ENCODE measurements at places on chromosomes 2 and 18.

GRCh38 chr2:62511636-62512035 lies 5.6 kb upstream of the TMEM17 start:
- no peaks in the 10 kb centered on the region for H3K27me3 ChIP-seq
- H3K4me3 ChIP-seq = no peak overlapping the region
- no peak overlapping the region for H3K27ac ChIP-seq
- H3K36me3 ChIP-seq = no peaks in the 10 kb centered on the region

DNA sequence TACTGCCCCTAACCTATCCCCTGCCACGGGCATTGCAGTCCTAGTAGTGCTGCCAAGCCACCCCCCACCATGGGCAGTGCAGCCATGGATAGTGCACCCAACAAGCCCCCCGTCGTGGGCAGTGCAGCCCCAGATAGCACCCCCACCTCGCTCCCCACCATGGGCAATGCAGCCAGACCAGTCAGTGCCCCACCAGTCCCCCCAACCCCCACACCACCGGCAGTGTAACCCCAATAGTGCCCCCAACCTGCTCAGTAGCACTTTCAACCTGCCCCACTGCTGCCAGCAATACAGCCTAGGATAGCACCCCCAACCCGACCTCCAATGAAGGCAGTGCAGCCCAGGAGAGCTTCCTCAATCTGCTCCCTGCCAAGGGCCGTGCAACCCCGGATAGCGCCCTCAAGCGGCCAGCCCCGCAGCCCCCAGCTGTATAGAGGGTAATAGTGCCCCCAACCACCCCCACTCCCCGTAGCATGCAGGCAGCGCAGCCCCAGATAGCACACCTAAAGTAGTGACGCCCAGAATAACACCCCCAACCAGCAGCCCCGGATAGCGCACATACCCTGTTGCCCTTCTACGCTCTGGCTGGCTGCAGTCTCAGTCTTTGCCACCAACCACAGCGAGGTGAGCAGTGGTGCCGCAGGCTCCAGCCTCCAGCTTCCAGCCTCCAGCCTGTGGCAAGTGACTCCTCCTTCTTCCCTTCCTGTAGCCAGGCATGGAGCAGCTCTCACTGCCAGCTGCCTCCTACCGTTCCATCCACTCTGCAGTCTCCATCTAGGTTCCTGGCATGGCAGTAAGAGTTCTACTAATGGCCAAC lies 45.4 kb upstream of the ANKRD62 start:
- H3K4me1 ChIP-seq = peaks cover 9% of the 10 kb centered on the region
- peaks cover 16% of the 10 kb centered on the region for H3K27me3 ChIP-seq

GRCh38 chr2:153641046-153641445 lies 162.5 kb upstream of the RPRM start:
- H3K36me3 ChIP-seq = no peaks in the 10 kb centered on the region
- H3K4me1 ChIP-seq = no peaks in the 10 kb centered on the region
- no peak for DNase-seq
- no peaks in the 10 kb centered on the region for H3K27me3 ChIP-seq

GRCh38 chr18:52903857-52904256 lies 563.9 kb downstream of the DCC start:
- DNase-seq = no peak
- no peaks in the 10 kb centered on the region for H3K4me1 ChIP-seq
- no peaks in the 10 kb centered on the region for H3K36me3 ChIP-seq
- no peak overlapping the region for H3K27ac ChIP-seq
- H3K27me3 ChIP-seq = no peaks in the 10 kb centered on the region

- no peak overlapping the region for H3K4me3 ChIP-seq
- peaks cover 53% of the 10 kb centered on the region for H3K36me3 ChIP-seq
- no peak overlapping the region for H3K27ac ChIP-seq
- H3K4me1 ChIP-seq = peaks cover 15% of the 10 kb centered on the region
Measured at GRCh38 chr2:31260870-31261269, 26.9 kb downstream of the EHD3 start.

DNA sequence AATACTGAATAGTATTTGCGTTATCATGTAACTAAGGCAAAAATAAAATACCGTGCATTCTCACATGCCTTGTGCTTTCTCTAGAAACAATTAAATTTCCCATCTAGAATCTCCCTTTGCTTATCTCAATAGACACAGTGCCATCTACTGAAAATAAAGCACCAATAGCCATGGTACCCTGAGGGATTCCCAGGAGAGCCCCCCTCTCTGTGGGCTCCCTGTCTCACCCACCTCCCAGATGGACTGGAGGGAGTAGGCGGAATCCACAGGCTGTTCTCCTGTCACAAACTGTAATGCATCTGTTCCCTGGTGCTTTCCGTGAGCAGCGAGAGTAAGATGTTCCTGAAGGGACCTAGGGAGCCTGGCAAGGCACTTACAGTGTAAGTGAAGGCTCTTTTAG lies 112.4 kb upstream of the UPP2 start:
- H3K36me3 ChIP-seq = no peaks in the 10 kb centered on the region
- H3K27ac ChIP-seq = no peak overlapping the region
- H3K4me3 ChIP-seq = no peak overlapping the region
- no peak for DNase-seq
- peaks cover 6% of the 10 kb centered on the region for H3K27me3 ChIP-seq
- H3K4me1 ChIP-seq = no peaks in the 10 kb centered on the region

GRCh38 chr18:24491927-24492834 lies 31.7 kb downstream of the HRH4 start:
- no peak for DNase-seq
- no peak overlapping the region for H3K27ac ChIP-seq
- H3K4me3 ChIP-seq = no peak overlapping the region
- H3K36me3 ChIP-seq = no peaks in the 10 kb centered on the region
- no peaks in the 10 kb centered on the region for H3K27me3 ChIP-seq
- peaks cover 22% of the 10 kb centered on the region for H3K4me1 ChIP-seq
